ENCODE measurements at places on chromosomes 4 and X. TPM values are rescaled to one million over a fixed set of nuclear protein-coding genes. Genes with fewer than 3 reads are reported as not detected.
A peak's percentile ranks its signal among the peaks of the same experiment; 100 is the strongest.

The NAA11 gene
- total RNA-seq, result not detected

The LDOC1 gene
- total RNA-seq, result 10.1 TPM

The SMIM31 gene
- total RNA-seq, result not detected

The ANOS1 gene
- not detected for total RNA-seq

DNA sequence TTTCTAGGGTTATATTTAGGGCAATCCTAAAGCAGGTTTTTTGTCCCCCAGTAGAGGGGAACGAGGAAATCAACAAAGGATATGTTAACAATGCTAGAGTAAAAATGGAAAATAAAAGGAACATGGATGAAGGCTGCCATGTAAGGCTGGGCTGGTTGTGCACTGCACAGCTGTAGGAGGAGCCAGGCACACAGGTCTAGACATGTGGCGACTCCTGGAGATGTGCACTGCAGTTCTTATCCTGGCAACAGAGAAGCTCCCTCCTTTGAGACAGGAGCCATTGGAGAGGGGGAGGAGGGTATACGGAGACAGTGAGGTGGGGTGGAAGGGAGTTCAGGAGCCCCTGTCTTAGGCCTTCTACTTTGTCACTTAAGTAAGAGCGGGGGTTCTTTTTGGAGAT is 65.9 kb downstream of the NAT8L start:
- peaks cover 10% of the 10 kb centered on the region for H3K27me3 ChIP-seq
- H3K4me3 ChIP-seq, result no peak overlapping the region
- no peaks in the 10 kb centered on the region for H3K36me3 ChIP-seq
- DNase-seq, result no peak
- H3K27ac ChIP-seq, result no peak overlapping the region

GRCh38 chr4:54958236-54958635 is 167.2 kb downstream of the KDR start:
- no peak overlapping the region for H3K4me3 ChIP-seq
- no peaks in the 10 kb centered on the region for H3K36me3 ChIP-seq
- no peaks in the 10 kb centered on the region for H3K27me3 ChIP-seq
- H3K4me1 ChIP-seq, result peaks cover 8% of the 10 kb centered on the region

- H3K27ac ChIP-seq, result no peak overlapping the region
- no peaks in the 10 kb centered on the region for H3K4me1 ChIP-seq
- no peaks in the 10 kb centered on the region for H3K27me3 ChIP-seq
- H3K36me3 ChIP-seq, result no peaks in the 10 kb centered on the region
Observed at GRCh38 chrX:31178064-31178768, 106.4 kb upstream of the FTHL17 start.

GRCh38 chr4:76897536-76898384 is at the start of gene SOWAHB:
TSS of gene SOWAHB (minus strand) at chr4:76898144. CDS start at chr4:76897849, 295 bp downstream.
- no peak within 1 kb of the TSS for H3K27ac ChIP-seq
- peaks cover 22% of the 10 kb centered on the region for H3K27me3 ChIP-seq
- H3K4me1 ChIP-seq, result peaks cover 16% of the 10 kb centered on the region
- peak within 1 kb of the TSS; percentile 52 for H3K4me3 ChIP-seq
- H3K36me3 ChIP-seq, result no peaks in the 10 kb centered on the region

- no peaks in the 10 kb centered on the region for H3K27me3 ChIP-seq
- H3K36me3 ChIP-seq, result peaks cover 5% of the 10 kb centered on the region
- H3K4me3 ChIP-seq, result peak overlapping the region; percentile 38
- no peak for DNase-seq
- no peak overlapping the region for H3K27ac ChIP-seq
Observed at GRCh38 chrX:48890296-48890925, 7.2 kb downstream of the TIMM17B start.

DNA sequence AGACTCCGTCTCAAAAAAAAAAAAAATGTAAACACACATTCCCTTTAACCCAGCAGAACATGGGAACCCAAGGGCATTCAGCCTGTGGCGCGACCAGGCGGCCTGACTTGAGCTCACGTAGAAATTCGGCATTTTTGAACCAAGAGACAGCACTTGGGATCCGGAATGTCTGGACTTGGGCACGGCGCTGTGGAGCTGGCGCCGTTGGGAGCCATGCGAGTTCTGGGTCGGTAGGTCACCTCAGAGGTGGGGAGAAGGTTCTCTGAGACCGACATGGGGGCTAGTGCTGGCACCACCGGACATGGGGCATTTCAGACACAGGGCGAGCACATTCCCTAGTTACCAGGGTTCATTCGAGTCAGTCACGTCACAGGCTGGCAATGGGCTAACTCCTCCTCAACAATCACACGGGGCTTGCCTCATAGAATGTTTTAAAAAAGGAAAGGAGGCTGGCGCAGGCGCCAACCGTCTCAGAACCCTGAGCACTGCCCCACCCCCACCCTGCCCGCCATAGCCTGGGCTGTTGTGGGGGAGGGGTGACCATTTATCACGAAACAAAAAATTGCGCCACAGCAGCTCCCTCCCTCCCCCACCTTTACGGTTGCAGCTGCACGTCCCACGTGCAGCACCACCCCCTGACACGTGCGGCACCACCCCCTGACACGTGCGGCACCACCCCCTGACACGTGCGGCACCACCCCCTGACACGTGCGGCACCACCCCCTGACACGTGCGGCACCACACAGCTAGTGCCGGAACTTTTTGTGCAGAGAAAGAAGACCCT is at the start of gene TEX28:
Gene TEX28 (minus strand): TSS at position 334 of the 784 bp plus-strand sequence. CDS start 3,007 bp downstream, outside the sequence.
- no peak for DNase-seq
- H3K27me3 ChIP-seq, result no peaks in the 10 kb centered on the region
- H3K4me3 ChIP-seq, result no peak within 1 kb of the TSS
- no peaks in the 10 kb centered on the region for H3K36me3 ChIP-seq
- no peaks in the 10 kb centered on the region for H3K4me1 ChIP-seq
